Activated CD8-positive, alpha-beta T cell treated with anti-CD3 and anti-CD28 coated beads for 36 hours (primary cell): ENCODE measurements at places on chromosomes 16 and 17. TPM values are rescaled to one million over a fixed set of nuclear protein-coding genes. Genes with fewer than 3 reads are reported as not detected.
A peak's percentile ranks its signal among the peaks of the same experiment; 100 is the strongest.

DNAH3 gene
- total RNA-seq = not detected

CSH2 gene
- not detected for total RNA-seq

MT4 gene
- total RNA-seq = not detected

SLFN11 gene
- 106 TPM for total RNA-seq

GINS3 gene
- total RNA-seq = 18.1 TPM

ADCY7 gene
- 89.9 TPM for total RNA-seq

EPOP gene
- 32.2 TPM for total RNA-seq

EFNB3 gene
- total RNA-seq = not detected

TOM1L2 gene
- 10.3 TPM for total RNA-seq

KARS1 gene
- total RNA-seq = 320 TPM

DNA sequence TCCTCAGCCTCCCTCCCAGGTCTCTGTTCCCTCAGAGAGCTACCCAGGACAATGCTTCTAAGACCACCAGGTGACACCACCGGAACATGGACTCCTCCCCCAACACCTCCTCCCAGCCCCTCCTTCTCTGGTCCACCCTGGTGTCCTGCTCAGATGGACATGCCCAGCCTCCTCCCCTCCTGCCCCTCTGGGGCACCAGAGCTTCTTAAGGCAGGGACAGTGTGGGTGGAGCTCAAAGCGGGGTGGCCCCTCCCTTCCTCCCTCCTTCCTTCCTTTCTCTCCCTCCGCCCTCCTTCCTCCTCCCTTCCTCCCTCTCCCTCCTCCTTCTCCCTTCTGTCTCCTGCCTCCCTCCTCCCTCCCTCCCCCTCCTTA is 22.7 kb downstream of the TRPV3 start:
- no peaks in the 10 kb centered on the region for H3K36me3 ChIP-seq
- peak; percentile 43 for DNase-seq
- H3K27ac ChIP-seq = no peak overlapping the region
- peaks cover 4% of the 10 kb centered on the region for H3K4me1 ChIP-seq
- H3K27me3 ChIP-seq = peaks cover 2% of the 10 kb centered on the region

DNA sequence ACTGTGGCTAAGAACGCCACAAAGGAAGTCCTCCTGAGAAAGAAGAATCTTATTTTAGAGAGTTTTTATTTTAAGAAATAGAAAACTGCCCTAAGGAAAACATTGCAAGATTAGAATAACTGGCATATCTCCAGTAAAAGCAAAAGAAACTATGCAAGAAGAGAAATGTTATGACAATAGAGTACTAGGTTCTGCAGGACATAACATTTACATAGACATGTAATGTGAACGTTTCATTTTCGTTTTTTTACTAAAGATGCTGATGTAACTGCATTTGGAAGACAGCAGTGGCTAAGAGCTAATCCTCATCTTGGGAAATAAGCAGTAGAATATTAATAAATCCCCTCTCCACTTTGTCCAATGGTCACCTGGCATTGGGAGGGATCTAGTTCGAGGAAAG is 7.8 kb upstream of the ASGR2 start:
- H3K36me3 ChIP-seq = no peaks in the 10 kb centered on the region
- no peak overlapping the region for H3K27ac ChIP-seq
- no peaks in the 10 kb centered on the region for H3K4me1 ChIP-seq
- H3K4me3 ChIP-seq = no peak overlapping the region

GRCh38 chr17:27471321-27472269 is 15.3 kb downstream of the KSR1 start:
- H3K4me3 ChIP-seq = peak overlapping the region; percentile 40
- H3K27me3 ChIP-seq = no peaks in the 10 kb centered on the region
- peak; percentile 96 for DNase-seq
- H3K27ac ChIP-seq = peak overlapping the region; percentile 100
- peaks cover 14% of the 10 kb centered on the region for H3K36me3 ChIP-seq
- H3K4me1 ChIP-seq = peaks cover 89% of the 10 kb centered on the region

DNA sequence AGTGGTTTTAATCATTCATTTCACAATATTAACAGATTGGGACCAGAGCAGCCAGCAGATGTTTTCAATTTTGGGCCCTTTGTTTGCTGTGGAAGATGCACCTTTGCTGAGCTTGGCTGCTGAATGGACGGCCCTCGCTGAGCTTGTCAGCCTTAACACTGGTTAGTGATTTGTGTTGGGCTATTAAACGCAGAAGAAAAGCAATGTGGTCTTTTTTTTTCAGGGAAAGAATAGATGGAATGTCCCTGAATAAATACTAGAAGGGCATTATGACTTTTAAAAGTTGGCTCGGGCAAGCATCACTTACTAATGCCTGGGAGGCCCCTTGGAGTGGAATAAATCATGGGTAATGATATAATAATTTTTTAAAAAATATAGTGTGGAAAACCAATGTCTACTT is 297.0 kb downstream of the MAP2K6 start:
- peaks cover 10% of the 10 kb centered on the region for H3K4me1 ChIP-seq
- no peak overlapping the region for H3K27ac ChIP-seq
- peaks cover 3% of the 10 kb centered on the region for H3K27me3 ChIP-seq
- no peak for DNase-seq
- no peak overlapping the region for H3K4me3 ChIP-seq

- no peak for DNase-seq
- H3K4me1 ChIP-seq = peaks cover 4% of the 10 kb centered on the region
- H3K36me3 ChIP-seq = no peaks in the 10 kb centered on the region
- no peak overlapping the region for H3K27ac ChIP-seq
Observed at GRCh38 chr17:41415833-41416335, 8.5 kb downstream of the KRT37 start.

DNA sequence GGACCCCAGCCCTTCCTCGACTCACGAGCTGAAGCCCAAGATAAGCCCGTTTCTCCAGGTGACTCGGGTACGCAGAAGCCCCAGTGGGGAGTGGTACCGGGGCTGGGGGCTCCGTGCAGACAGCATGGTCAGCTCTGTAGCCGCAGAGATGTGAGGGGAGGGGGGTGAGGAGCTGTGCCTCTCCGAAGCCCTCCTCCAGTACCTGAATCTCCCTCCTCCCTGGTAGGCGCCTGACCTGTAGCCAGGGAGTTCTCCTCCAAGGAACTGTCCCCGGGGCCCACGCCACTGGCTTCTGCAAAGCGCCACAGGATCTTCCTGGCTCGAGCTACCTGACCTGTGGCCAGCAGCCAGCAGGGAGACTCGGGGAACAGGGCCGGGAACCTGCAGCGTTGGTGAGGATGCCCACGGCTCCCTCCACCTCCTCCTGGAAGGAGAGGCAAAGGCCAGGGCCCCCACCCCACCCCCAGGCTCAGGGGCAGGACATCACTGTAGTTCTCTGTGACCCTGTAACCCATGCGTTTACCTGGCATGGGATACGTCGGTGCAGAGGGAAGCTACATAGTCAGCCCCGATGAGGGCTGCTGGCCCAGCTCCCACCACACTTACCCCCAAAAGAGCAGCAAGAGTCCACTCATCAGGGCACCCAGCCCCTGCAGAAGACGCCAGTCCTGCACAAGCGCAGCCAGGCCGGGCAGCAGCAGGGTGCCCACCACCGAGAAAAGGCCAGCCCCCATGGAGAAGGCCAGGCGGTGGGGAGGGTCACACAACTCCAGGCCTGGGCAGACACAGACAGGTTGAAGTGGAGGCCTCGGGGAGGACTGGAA is 1.7 kb downstream of the SLC22A31 start:
- H3K27ac ChIP-seq = no peak overlapping the region
- no peak for DNase-seq
- peaks cover 13% of the 10 kb centered on the region for H3K4me1 ChIP-seq
- H3K27me3 ChIP-seq = peaks cover 28% of the 10 kb centered on the region
- no peak overlapping the region for H3K4me3 ChIP-seq

DNA sequence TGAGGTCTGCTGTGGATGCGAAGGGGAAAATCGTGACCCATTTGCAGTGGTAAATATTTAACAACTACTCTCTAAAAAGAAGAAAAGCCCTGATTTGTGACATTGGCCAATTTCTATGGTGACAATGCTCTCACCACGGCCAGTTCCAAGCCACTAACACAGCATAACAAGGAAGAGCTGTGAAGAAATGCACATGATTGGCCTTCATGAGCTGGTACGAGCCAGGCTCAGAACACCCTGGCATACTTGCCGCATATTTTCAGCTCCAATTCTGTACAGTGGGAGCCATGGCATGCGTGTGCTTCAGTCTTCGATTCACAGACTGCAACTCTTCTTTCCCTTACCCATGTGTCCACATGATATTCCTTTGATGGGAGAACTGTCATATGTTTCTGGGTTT is 363.9 kb upstream of the CDH5 start:
- no peaks in the 10 kb centered on the region for H3K27me3 ChIP-seq
- no peak overlapping the region for H3K27ac ChIP-seq
- H3K4me1 ChIP-seq = no peaks in the 10 kb centered on the region

DNA sequence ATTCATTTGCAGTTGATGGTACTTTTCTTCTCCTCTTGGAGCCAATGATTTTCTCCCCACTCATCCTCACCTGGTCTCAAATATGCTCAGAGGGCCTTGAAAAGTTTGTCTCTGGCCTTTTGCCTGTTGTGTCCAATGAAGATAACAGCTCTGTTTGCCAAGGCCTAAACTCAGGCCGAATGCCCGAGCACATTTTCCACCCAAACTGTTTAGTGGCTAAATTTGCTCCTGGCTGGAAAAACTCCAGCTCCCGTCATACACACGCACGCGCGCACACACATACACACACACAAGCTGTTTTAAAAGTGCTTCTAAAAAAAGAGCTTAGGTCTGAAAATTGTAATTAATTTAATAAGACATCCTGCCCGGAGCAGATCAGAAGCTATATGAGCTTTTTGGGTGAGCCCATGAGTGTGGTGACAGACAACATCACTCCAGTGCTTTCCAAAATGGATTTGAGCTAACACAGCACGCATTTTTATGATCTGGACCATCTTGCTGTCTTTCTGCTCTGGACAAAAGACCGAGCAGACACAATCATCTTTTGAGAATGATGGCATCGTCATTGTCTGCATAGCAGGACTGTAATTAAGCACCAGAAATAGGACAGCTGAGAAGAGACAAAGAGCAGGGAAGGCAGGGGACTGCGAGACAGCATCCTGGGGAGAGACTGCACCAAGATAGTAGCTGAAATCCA is 48.9 kb downstream of the IRX6 start:
- H3K36me3 ChIP-seq = no peaks in the 10 kb centered on the region
- no peak overlapping the region for H3K4me3 ChIP-seq
- no peak for DNase-seq
- no peak overlapping the region for H3K27ac ChIP-seq

DNA sequence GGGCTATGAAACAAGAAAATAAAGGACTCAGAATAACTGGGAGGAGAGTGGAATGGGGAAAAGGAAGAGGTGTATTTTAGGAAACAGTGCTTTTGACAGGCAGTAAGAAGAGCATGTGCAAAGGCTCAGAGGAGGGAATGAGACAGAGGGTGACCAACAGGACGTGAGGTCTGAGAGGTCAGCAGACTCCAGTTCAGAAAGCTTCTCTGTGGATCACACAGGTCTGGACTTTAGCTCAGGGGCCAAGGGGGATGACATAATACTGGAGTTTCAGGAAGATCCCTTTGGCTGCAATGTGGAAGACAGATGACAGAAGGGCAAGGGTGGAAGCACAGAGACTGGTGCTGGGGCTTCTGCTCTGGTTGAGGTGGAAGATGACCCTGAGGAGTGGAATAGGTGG is 489.9 kb upstream of the CDH5 start:
- no peak for DNase-seq
- H3K27ac ChIP-seq = no peak overlapping the region
- no peaks in the 10 kb centered on the region for H3K36me3 ChIP-seq
- no peaks in the 10 kb centered on the region for H3K27me3 ChIP-seq
- no peak overlapping the region for H3K4me3 ChIP-seq

DNA sequence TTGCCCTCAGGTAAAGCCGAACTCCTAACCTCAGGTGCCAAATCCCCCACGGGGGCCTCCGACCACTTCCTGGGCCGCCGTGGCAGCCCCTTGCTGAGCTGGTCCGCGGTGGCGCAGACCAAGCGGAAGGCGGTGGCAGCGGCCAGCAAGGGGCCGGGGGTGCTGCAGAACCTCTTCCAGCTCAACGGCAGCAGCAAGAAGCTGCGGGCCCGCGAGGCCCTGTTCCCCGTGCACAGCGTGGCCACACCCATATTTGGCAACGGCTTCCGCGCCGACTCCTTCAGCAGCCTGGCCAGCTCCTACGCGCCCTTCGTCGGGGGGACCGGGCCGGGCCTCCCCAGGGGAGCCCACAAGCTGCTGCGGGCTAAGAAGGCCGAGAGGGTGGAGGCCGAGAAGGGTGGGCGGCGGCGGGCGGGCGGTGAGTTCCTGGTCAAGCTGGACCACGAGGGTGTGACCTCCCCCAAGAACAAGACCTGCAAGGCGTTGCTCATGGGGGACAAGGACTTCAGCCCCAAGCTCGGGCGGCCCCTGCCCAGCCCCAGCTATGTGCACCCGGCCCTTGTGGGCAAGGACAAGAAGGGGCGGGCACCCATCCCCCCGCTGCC is 51.6 kb downstream of the ACTG1 start:
- no peak overlapping the region for H3K27ac ChIP-seq
- H3K4me1 ChIP-seq = no peaks in the 10 kb centered on the region
- no peak for DNase-seq

DNA sequence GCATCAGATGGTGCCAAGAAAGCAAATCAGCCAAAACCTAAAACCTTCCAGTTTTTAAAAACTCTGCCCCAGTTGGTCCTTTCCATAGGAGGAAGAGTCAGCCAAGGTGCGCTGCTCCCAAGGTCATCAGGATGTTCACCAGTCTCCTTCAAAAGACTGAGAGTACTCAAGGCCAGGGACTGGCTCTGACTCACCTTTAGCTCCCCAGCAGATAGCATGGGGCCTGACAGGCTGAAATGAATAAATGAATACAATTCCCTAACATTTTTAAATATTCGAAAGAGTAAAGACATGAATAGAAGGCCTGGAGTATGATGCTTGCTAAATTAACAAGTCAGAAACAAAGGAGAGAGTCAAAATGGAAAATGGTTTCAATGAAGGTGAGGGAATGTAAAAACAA is 19.2 kb downstream of the EFTUD2 start:
- no peaks in the 10 kb centered on the region for H3K27me3 ChIP-seq
- H3K36me3 ChIP-seq = peaks cover 54% of the 10 kb centered on the region

- peak overlapping the region; percentile 87 for H3K27ac ChIP-seq
- peak overlapping the region; percentile 29 for H3K4me3 ChIP-seq
Observed at GRCh38 chr16:27413956-27414355, 12.0 kb downstream of the IL21R start.

- H3K36me3 ChIP-seq = no peaks in the 10 kb centered on the region
- H3K27me3 ChIP-seq = peaks cover 2% of the 10 kb centered on the region
- H3K27ac ChIP-seq = no peak overlapping the region
- H3K4me3 ChIP-seq = no peak overlapping the region
Observed at GRCh38 chr17:4389079-4389478, 22.6 kb upstream of the UBE2G1 start.

DNA sequence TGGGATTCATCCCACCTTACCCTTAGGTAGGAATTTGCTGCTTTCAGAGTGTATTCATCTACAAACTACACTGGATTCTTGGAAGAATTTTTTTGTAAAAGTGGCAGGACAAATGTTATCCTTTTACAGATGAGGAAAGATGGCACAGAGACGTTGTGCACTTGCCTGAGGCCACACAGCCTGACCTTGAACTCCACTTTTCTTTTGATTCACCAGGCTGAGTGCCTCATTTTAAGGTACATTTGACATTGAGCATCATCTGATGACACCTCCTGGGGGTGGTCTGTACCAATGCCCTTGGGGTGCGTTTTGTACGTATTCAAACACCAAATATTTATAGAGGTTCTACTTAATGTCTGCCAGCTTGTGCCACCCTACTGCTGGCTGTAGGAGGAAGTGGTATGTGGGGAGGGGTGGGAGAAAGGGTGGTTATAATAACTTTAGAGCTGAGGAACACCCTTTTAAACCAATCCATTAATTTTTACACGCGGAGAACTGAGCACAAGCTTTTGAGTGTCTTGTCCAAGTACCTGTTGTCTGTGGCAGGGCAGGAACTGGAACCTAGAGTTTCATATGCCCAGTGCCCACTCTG is 29.1 kb downstream of the HS3ST3B1 start:
- no peak for DNase-seq
- peaks cover 78% of the 10 kb centered on the region for H3K4me1 ChIP-seq
- no peaks in the 10 kb centered on the region for H3K27me3 ChIP-seq
- peak overlapping the region; percentile 30 for H3K27ac ChIP-seq
- H3K4me3 ChIP-seq = no peak overlapping the region
- peaks cover 6% of the 10 kb centered on the region for H3K36me3 ChIP-seq
